ENCODE measurements at places on chromosomes 11 and 22. TPM values are rescaled to one million over a fixed set of nuclear protein-coding genes. Genes with fewer than 3 reads are reported as not detected.

Gene CRYBA4
- not detected for total RNA-seq

DNA sequence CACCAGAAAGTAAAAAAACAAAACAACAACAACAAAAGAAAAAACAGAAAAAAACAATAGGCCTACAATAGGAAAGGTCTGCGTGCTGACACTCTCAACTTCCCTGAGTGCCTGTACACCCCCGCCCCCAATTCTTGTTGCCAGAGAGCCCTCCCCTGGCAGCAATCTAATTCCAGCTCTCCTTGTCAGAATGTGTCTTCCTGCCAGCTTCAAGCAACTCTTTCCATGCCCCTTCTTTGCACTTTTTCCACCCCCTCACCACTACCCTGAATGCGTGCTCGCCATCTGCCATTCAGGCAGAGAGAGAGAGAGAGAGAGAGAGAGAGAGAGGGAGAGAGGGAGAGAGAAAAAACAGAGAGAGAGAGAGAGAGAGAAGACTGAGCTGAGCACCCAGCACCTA is 245.0 kb downstream of the KIRREL3 start:
- no peaks in the 10 kb centered on the region for H3K36me3 ChIP-seq
- no peak overlapping the region for H3K4me3 ChIP-seq
- H3K27ac ChIP-seq = no peak overlapping the region
- no peaks in the 10 kb centered on the region for H3K27me3 ChIP-seq

Gene SYCE3
- not detected for total RNA-seq

- DNase-seq = no peak
- H3K4me1 ChIP-seq = peaks cover 4% of the 10 kb centered on the region
- peak overlapping the region; percentile 54 for H3K27ac ChIP-seq
- H3K27me3 ChIP-seq = no peaks in the 10 kb centered on the region
- no peak overlapping the region for H3K4me3 ChIP-seq
These were observed 4.2 kb downstream of the STARD10 start for GRCh38 chr11:72789493-72790131.
